ENCODE measurements at places on chromosomes 5 and 9.

DNA sequence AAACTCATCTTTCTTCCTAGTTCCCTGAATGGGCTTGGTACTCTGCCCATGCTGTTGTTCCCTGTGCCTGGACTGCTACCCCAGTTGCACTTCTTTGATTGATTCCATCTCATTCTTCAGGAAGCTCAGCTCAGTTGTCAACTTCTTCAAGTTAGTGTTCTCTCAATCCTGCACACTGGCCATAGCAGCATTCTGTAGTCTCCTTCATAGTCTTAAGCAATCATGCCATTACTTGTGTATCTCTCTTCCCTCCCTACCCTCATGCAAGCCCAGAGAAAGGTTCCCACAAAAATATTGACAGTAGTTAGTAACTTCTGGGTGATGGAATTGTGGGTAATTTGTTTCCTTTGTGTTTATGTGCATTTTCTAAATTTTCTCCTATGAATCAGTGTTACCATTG, 5.5 kb downstream of the KDM4C start:
- no peak for DNase-seq

- DNase-seq, result no peak
Measured at GRCh38 chr5:65873181-65873750, 53.1 kb upstream of the ERBIN start.

DNA sequence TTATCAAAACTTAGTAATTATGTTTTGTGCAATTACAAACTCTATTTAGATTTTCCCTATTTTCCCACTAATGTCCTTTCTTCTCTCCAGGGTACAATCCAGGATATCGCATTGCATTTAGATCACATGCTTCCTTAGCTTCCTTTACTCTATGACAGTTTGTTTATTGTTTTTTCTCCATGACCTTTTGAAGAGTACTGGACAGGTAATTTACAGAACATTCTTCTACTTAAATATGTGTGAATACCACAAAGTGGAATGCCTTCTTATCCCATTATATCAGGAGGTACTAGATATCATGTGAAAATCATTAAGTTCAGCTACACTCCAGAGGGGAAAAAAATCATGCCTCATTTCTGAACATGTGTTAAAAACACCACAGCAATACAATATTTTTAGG, 776.6 kb upstream of the CDH9 start:
- no peak for DNase-seq

DNA sequence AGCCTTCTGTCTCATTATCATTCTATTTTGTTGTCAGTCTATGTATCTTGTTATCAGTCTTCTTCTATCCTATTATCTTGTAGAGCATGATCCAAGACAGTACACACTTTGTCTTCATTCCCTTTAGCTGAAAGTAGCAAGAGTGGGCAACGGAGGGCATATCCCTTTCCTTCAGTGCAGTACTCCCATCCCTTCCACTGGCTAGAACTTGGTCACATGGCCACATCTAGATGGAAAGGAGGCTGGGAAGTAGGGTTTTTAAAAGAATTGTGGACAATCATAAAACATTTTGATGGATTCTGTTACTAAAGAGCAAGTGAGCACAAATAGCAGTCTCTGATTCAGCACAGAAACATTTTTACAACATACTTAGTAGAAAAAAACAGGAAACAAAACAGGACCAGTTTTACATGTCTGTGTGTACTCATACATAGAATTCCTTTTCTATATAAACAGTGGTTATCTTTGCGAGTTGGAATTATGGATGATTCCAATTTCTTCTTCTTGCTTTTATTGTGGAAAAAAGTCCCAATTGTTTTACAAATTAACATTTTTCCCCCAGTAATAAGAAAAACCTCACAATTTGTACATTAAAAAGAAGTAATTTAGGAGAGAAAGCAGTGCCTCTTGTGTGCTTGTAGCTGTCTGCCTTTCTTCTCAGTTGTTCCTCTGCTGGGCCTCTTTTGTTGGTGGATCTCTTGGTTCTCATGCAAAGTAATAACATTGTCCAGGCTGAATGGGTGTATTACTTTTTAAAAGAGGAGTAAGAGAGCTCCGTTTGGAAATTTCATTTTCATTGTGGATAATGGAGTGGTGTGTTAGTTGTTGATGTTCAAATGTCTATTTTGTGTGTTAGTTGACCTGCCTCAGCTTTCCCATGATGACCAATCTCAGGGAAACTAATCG, 410.9 kb upstream of the TRPC7 start:
- no peak for DNase-seq

DNA sequence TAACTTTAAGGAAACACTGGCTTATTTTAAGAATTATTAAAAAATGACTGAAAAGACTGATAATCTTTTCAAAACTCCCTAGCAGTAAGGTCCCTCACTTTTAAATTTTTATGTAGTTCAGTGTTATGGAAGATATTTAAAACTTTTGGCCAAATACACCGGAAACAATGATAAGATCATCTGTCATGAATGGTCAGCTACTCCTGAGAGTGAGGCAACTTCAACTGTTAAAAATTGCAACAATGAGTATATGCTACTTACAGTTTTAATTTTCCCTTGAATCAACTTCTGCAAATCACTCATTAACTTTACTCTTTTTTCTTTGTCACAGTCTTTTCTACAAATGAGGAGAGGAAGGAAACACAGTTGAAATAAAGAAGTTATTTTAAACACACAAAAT, 10.8 kb downstream of the PUM3 start:
- DNase-seq, result no peak

- DNase-seq, result no peak
Measured at GRCh38 chr5:107092695-107093094, 578.0 kb downstream of the EFNA5 start.

DNA sequence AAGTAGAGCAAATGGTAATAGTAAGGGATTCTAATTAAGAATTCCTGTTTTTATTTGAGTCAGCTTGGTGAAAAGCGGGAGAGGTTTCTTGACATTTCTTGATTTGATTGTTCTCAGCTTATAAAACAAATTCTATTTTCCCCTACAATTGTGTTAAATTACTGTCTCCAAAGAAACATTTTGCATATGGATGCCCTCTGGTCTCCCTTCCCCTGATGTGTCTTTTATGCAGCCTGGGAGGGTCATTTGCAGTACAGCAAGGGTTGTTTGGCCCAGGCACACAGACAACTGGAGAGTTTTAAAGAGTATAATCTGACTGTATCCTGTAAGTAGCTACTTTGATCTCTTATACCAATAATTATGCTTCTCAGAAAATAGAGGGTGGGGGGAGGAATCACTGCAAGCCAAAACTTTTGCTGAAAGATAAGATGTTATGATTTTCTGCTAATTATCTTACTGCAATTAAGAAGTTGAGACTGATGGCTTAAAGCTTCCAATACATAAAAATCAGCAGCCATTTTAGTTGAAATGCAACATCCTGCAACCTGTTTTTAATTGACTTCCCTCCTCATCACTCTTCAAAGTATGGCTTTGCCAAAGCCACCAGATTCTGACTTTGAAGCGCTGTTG, 204.1 kb upstream of the SEMA6A start:
- no peak for DNase-seq

- DNase-seq, result no peak
Measured at GRCh38 chr9:128274245-128274644, 1.6 kb downstream of the GOLGA2 start.

DNA sequence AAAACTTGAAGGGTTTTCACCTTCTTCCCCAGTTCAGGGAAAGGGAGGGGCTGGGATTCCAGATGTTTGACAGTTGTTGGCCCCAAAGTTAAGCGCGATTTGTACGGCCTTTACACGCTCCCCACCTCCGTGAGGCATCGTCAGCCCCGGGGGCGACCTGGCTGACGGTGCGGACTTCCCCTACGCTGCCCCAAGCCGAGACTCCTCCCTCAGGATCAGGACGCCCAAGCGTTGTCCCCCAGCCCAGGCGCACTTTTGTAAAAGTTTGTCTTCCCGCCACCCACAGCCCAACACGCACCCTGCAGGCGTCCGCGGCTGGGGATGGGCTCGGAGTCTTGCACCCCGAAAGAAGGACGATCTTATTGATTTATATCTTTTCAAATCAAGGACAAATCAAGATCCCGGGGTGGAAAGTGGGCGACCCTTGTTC, 713 bp downstream of the MOB3B start:
- DNase-seq, result peak; percentile 14

- no peak for DNase-seq
Measured at GRCh38 chr5:54908774-54909525, 76.4 kb downstream of the ESM1 start.

DNA sequence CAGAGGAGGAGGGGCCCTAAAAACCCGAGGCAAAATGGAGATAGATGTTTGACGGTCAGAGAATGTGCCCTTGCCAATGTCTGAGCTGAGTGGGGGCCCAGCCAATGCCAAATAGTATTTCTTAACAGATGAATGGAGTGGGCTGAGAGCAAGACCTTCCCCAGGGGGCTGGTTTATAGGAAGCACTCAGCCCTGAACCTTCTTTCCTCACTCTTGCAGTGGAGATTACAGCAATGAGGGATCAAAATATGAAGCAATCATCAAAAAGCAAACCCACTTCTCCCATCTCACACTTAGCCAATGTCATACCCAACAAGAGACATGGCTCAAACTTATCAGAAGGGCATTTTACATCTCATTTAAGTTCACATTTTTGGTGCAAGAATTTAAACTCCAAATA, 350.3 kb downstream of the GADD45G start:
- DNase-seq, result no peak

DNA sequence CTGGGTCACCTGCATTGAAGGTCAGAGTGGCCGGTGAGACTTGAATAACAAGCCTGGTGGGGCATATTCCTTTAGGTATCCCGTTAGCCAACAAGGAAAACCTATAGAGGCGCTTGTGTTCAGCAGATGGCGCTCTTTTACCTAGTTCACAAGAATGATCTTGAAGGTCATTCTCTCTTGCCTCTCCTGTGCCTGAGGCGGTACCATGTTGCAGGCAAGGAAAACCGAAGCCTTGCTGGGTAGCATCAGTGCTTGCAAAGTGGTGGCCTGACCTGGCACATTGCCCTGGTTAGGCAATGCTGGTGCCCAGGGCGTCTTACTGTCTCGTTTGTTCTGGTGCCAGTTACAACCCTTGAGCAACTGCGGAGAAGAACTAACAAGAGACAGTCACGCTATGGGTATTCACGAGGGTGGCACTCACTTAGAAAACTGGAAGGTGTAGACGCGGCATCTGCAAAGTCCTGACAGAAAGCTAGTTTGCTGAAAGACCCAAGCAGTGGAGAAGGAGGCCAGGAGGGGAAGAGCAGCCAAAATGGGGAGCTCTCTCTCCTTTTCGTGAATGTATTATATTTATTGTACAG, 56.7 kb downstream of the AOPEP start:
- DNase-seq, result no peak

GRCh38 chr9:21995666-21996398, 1.2 kb downstream of the CDKN2B-AS1 start:
- DNase-seq, result no peak

GRCh38 chr9:98967680-98968079, 24.0 kb downstream of the COL15A1 start:
- DNase-seq, result no peak

- no peak for DNase-seq
Measured at GRCh38 chr5:173329491-173330337, 1.5 kb upstream of the STC2 start.

DNA sequence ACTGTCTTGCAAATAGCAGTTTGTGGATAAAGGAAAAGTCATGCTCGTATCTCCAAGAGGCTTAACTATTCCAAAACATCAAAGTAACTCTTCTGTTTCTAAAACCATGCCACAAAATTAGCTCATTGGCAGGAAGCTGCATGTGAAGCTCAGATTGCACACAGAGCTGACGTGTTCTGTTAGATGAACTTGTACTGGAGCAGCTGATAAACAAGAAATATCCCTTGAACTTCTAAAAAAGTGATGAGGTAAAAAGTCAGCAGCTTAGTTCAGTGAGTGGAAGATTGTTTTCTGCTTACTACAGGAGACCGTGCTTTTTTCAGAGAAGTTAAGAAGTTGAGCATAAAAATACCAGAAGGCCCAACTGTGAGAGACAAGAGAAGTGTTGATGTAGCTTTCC, 113.2 kb downstream of the SLC12A2 start:
- DNase-seq, result no peak

DNA sequence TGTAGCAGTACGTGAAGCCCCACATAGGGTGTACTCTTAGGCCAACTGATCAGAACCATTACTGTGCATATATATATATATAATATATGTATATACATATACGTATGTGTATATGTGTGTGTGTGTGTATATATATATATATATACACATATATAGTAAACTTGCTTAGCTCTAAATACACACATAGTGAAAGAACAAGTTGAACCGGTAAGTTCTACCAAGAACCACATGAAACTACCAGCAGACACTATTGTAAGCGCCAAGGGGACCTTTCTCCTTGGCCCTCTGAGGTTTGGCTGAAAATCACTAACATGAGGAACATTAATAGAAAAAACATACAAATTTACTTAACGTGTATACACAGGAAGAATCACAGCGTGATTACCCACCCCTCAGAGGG, 1.8 kb upstream of the TARS1 start:
- DNase-seq, result no peak

- no peak for DNase-seq
Measured at GRCh38 chr5:16108418-16108817, 71.2 kb downstream of the MARCHF11 start.

DNA sequence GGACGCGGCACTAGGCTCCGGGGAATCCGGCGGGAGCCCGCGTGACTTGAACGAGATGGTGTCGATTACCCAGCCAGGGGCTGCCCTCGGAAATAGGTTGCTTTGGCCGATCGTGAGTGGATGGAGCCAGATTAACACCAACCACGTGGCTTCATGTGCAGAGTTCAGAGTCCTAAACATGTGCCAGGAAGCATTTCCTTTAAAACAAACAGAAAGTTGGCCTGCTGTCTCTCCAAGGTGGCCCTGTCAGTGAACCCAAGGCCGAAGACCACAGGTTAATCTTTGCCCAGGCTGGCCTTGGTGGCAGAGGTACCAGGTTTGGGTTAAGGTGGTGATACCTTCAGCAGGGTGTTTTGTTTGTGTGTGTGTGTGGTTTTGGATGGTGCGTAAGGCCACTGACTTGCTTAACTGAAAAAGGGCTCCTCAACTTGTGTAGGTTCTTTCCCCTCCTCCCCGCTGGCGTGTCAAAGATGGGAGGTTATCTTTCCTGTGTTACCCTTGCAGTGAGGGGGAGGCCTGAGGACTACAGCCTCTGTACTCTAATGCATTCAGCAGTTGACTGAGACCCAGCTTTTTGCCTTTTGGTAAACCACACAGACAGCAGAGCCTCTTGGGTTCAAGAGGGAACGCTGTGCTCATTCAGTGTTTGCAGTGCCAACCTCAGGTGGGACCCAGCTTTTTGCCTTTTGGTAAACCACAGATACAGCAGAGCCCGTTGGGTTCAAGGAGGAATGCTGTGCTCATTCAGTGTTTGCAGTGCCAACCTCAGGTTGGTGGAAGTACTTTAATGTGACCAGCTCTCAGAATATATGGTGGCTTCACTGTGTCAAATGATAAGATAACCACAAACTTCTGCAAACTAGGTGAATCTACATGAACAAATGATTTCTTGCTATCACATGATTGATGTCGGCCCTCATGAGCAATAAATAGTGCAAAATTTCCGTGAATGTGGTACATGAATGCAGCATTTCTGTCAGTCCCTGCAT, 1.4 kb downstream of the IQGAP2 start:
- peak; percentile 37 for DNase-seq

Measured in activated naive CD4-positive, alpha-beta T cell (primary cell).